ENCODE measurements at places on chromosomes 3 and 15. TPM values are rescaled to one million over a fixed set of nuclear protein-coding genes. Genes with fewer than 3 reads are reported as not detected.

The IL17RB gene
- not detected for total RNA-seq

The MEIS2 gene
- total RNA-seq: 58.5 TPM

The ITIH3 gene
- not detected for total RNA-seq

The NKIRAS1 gene
- total RNA-seq: 11.4 TPM

The TMEM212 gene
- total RNA-seq: not detected

The SH3GL3 gene
- total RNA-seq: 0.05 TPM

The KIF15 gene
- 0.59 TPM for total RNA-seq

The TFDP2 gene
- total RNA-seq: 61.8 TPM

Data from cardiac ventricle fibroblast (primary cell).